ENCODE measurements at places on chromosomes 6 and 20.

- no peak for DNase-seq
These were observed 2.5 kb upstream of the STX7 start for GRCh38 chr6:132515386-132515785.

DNA sequence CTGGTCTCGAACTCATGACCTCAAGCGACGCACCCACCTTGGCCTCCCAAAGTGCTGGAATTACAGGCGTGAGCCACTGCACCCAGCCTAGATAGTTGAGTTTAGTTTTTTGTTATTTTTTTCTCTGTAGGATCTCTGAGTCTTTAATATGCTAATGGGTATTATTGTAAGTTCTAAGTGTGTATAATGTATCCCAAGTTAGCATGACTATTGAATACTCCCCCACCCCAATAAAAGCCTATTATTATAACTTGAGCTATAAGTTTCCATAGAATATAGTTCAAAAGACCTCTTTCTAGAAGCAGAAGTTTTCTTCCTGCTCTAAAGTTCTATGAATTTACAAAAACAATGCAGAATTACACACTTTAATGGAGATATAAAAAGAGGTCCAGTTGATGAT lies 210.4 kb upstream of the MARCKS start:
- DNase-seq: no peak

DNA sequence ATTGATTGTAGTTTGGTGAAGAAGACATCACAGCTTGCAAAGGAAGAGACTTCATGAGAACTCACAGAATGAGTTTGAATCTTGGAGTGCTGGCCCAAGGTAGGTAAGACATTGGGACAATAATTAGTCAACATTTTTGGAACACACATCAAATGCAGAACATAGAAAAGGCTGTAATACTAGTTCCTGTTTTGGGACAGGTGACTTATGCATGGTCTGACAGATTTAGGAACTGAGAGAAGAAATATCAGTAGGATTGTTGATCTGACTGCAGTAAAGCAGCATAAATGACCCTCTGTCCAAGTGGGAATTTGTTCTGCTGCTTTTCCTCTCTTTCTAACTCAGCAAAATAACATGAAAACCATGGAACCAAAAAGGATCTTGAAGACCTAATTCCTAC lies 102.3 kb upstream of the MAP3K7 start:
- no peak for DNase-seq

DNA sequence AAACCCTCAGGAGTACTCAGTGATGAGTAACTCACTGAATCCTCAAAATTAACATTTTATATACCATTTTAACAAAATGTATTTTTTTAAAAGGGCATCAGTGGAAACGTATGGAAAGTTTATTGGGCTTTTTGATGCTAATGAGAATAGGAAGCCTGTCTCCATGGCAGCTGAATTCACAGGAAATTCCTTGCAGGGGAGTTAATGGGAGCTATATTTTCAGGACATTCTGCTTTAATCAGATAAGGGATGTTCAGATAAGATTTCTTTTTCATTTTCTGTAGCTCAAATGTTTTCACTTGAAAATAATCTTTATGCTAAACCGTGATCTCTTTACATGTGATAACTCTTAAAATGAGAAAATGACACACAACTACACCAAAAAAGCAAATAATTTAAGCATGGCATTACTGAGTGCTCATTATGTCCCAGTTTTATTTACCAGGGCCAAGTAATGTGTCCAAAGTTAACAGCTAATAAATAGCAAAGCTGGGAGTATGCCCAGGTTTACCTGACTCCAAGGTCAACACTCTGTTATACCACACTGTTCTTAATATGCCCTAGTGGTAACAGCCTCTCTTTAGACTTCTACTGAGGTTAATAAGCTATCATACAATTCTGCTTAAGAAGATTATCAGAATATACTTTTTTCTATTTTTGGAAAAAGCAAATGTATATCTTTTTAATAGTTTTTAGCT lies 348.1 kb downstream of the GRIK2 start:
- no peak for DNase-seq

DNA sequence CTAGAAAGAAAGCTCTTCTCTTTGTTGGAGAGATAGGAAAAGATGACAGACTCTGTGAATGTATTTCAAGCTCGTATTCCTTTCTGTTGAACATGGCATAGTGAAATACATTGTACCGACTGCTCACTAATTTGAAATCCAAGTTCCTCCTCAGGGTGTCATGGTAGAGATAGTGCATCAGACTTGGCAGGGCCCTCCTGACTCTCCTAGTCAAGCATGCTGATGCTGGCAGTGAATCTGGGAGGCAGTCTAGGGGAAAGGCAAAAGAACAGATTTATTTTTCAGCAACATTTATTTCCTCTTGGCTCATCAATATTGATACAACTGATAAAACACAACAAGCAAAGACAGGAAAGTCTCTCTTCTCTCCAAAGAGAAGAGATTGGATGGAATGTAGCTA lies 356.3 kb upstream of the IRAK1BP1 start:
- no peak for DNase-seq

GRCh38 chr6:136669299-136669699 lies 119.1 kb upstream of the MAP7 start:
- DNase-seq: peak; percentile 50

DNA sequence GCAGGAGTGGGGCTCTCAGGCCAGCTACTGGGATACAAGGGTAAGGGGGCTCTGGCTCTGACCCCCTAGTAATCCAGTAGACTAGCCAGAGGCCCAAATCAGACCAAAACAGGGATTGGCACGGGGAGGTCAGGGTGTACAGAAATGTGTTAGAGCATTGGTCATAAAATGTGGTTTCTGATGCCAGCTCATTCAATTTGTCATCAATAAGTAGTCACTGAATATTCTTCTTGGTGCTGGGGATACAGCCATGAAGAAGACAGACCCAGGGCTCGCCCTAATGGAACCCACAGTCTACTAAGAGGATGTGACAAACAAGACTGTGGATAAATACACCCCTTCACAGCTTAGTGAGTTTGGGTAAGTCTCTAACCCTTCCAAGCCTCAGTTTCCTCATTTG lies 11.1 kb downstream of the MAP1LC3A start:
- DNase-seq: no peak

- DNase-seq: no peak
These were observed 880.8 kb upstream of the SLC35B3 start for GRCh38 chr6:9315966-9316650.

DNA sequence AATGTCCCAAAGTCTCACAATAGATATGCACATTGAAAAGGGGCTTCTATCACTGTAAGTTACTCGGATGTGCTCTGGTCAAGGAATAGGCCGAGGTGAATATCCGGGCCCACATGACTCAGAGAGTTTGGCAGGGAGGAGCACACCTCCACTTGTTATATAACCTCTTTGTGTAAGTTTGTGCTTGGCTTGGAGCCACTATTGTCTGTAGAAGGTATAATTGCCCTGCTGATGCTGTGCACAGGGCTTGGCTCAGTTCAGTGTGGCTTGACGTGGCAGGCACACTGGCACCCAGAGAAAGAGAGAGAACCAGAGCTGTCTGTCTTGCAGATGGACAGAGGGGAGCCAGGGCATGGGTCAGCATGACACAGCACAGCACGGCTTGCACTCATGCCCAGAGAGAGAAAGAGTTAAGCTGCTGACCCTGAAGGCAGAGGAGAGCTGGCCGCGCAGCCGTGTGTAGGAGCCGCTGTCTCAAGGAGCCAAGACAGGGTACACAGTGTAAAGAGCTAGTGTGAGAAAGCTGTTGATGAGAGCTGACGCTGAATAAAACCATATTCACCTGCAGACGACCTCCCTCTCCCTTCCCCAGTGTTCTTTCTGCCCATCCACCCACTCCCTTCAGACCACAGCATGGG lies 482.5 kb downstream of the C6orf118 start:
- DNase-seq: no peak

DNA sequence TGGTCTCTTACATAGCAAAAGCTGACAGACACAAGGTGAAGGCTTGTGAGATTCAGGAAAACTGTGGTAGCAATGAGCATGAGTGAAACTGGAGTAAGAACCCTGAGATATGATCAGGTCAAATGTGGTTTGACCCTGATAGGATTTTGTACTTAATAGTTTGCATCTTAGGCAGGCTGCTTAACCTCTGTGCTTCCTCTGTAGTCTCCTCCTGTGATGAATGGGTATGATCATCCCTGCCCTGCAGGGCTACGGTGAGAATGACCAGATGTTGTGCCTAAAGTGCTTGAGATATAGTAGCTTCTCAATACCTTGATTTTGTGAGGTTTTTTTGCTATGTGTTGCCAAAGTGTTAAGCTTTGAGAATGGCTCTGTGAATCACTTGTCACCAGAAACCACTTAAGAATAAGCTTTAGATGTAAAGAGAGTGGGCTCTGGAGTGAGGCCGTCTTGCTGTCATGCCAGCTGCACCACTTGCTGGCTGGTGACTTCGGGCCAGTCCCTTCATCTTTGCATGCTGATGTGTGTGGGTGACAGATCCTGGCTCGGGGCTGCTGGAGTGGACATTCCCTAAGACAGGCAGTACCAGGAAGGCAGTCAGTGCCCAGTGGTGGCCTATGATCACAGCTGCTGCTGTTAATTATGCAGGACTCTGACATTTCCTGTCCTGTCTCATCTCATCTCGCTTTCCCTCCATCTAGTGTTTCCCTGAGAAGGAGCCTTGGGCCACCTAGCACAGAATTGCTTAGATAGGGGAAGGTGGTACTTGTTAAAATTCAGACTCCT lies 254.7 kb downstream of the NFATC2 start:
- no peak for DNase-seq

DNA sequence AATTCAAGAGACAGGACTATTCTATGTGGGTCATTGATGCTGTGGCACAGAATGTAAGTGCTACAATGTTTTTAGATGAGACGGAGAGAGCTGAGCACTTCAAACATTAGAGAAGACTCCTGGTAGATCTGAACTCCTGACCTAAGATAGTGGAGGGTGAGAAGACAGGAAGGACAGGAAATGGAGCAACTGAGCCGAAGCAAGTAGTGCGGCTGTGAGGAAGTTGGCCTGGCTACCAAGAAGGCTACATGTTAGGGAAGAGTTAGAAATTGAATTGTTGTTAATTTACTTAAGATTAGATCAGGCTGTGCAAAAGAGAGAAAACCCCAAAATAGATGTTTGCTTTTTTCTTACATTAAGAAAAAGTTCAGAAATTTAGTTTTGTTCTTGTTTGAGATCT lies 14.4 kb upstream of the MLIP start:
- no peak for DNase-seq

All from smooth muscle cell of the brain vasculature (primary cell).